ENCODE measurements at places on chromosomes 7 and 10.
A peak's percentile ranks its signal among the peaks of the same experiment; 100 is the strongest.

DNA sequence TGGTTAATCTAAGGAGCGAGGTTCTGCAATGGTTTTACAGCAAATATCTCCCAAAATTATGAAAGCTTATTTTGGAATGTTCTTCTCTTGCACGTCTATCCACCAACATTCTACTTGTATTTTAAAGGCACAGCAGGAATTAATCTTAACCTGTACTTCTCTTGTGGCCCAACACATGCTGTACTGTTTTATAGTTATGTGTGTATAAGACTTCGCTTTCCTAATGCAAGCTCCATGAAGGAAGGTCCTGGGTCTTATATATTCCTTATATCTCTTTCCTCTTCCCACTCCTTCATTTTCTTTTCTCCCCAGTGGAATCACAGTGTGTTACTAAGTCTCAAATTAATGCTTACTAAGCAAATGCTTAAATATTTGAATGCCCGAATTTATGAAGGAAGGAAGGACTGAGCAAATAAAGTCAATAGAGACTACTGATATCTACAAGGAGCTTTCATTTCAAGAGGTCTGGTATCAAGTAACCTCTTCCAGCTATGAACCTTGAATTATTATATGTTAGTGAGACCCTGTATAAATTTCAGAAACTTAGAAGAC lies 14.0 kb downstream of the TMEM26 start:
- DNase-seq = no peak

GRCh38 chr10:75103881-75104686 lies 7.4 kb upstream of the SAMD8 start:
- DNase-seq = no peak

GRCh38 chr10:108709927-108710722 lies 1213.2 kb downstream of the XPNPEP1 start:
- no peak for DNase-seq

- no peak for DNase-seq
Observed at GRCh38 chr10:23505797-23506465, 67.1 kb downstream of the OTUD1 start.

GRCh38 chr10:14684354-14684753 lies 90.3 kb downstream of the FAM107B start:
- DNase-seq = no peak

GRCh38 chr7:128113839-128114238 lies 82.6 kb upstream of the LRRC4 start:
- no peak for DNase-seq

DNA sequence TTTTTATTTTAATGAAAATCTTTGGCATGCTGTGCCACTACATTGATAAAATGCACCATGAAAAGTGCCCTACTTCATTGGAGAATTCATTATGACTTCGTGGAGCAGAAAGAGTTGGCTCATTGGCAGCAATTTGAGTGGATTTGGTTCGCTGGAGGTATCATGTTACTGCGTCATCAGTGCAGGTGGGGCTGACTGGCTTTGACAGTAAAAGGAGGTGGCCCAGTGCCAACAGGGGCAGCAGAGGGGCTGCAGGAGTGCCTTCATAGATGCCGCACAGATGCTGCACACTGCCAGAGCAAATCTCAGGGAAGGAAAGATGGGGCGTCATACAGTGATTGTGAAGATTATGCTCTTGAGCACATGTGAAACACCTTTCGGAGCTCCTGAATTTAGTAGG lies 22.2 kb downstream of the FZD1 start:
- DNase-seq = no peak

- DNase-seq = peak; percentile 88
Observed at GRCh38 chr10:31134311-31134952, 102.8 kb upstream of the ZNF438 start.

- DNase-seq = no peak
Observed at GRCh38 chr10:94239696-94240095, 123.0 kb downstream of the NOC3L start.

- DNase-seq = no peak
Observed at GRCh38 chr7:80923211-80923612, 4.4 kb upstream of the SEMA3C start.

DNA sequence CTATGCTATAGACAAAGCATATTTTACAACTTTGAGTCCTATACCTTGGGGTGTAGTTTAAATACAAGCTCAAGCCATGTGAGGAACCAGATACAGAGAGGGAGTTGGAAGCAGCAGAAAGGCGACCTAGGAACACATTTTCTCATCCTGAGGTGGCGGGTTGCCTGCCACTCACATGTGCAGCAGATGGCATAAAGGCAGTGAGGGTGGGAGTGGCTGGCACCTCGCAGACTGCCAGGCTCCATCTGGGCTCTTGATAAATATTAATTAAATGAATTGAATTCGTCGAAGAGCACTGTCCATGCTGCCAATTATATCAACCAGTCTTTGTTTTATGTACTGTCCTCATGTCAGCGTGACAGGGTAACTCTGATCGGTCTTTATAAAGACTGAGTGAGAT lies 79.0 kb upstream of the SEMA3C start:
- DNase-seq = no peak

DNA sequence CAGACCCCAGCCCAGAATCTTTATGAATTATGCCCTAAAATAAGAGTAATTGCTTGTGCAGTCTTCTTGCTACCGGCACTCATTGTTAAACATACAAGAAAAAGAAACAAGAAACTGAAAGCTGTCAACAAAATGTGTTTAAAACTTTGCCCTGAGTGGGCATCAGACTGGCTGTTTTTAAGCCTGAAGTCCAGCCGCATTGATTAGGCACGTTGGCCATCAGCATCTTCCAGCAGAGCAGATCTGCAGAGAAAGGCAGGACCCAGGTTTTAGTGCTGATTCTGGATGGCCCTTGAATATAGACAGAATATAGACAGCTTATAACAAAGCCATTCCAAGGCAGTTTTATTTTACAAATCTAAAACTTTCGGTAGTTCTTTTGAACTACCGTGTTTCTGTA lies 102.8 kb downstream of the POLL start:
- no peak for DNase-seq

DNA sequence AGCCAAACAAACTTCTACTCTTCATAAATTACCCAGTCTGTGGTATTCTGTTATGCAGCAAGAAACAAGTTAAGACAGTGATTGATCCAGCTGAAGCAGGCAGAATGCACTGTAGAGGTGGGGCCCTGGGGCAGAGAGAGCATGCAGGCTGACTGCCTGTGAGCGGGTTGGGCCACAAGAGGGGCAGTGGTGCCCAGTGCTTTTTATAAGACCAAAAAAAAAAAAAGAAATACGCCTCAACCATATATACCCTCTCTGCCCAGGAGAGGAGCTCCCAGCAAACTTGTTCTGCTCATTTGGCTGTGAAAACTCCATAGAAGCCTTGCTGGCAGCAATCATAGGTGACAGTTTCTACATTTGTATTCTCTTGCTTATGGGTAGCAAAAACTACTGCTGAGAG lies 104.7 kb downstream of the SORBS1 start:
- no peak for DNase-seq

DNA sequence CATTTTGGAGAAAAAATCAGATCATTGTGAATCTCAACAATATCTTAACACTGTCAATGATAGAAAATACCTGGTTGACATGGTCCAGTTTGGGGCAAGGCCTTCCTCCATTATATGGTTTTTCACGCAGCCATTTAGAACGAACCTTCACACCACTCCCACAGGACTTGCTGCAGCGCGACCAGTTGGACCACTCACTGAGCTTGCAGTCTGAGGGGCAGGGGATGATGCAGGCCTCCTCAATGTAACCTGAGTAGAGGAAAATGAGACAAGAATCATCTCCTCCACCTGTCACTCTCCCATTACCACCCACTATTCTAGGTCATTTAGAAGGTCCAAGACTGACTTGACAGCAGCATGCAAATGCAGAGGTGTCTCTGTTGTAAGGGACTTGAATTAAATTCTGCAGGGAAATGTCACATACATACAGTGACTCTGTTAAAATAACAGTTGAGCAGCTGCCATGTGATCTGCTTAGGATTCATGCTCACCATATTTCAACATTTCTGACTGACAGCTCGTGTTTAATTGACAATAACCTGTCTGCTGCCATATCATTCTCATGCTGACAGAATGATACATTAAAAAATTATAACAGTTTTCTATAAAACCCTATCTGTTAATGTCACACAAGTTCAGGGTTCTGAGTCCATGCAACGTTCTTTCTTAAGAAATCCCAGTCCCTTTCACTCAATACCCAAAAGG lies 403.0 kb downstream of the THSD7A start:
- no peak for DNase-seq

DNA sequence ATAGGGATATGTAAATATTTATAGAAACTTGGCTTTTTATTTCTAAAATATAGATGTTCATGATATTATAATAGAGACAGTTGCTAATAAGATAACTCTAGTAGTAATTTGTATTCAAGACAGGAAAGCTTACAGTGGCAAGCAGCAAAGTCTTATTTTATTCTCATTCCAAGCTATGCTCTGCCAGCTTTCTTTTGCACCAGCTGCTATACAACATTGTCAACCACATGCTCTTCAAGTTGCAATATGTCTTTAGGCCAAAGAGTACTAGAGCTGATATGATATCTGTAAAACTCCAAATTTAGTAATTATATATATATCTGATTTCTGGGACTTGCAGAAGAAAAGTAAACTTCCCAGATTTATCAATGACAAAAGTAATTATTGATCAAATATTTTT lies 350.1 kb downstream of the HGF start:
- DNase-seq = no peak

- DNase-seq = no peak
Observed at GRCh38 chr7:28531291-28531690, 119.0 kb downstream of the CREB5 start.

GRCh38 chr10:66222462-66223046 lies 703.3 kb upstream of the LRRTM3 start:
- no peak for DNase-seq

DNA sequence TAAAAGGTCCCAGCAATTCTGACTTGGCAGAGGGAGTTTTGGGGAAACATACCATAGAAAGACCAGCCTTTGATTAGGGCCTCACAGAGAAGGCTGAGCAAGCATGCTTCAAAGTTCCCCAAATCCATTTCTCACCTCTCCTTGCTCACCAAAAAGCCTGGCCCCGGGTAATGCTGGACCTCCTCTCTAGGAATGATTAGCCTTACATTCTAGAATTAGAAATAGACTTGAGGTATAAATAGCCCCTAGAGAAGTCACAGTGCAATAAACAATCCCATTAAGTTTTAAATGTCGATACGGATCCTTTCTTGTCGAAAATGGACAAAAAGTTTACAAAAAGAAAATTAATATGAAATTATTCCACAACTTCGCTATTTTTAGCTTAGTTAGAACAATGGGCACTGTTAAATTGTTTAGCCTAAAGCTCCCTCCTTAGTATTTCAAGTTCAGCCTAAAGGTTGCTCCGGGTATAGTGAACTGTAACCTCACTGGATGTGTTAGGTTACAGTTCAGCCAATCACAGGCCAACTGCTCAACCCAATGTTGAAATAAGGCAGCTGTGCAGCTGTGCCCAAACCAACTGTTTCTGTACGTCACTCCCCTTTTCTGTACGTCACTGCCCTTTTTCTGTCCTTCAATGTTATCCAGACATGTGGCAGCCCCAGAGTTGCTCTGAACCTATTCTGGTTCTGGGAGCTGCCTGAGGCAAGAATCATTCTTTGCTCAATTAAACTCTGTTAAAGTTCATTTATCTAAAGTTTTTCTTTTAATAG lies 7.9 kb upstream of the GSDME start:
- DNase-seq = no peak

- DNase-seq = no peak
Observed at GRCh38 chr10:77027576-77027975, 610.0 kb downstream of the KCNMA1 start.

- DNase-seq = no peak
Observed at GRCh38 chr7:137820677-137821420, 25.9 kb downstream of the DGKI start.

DNA sequence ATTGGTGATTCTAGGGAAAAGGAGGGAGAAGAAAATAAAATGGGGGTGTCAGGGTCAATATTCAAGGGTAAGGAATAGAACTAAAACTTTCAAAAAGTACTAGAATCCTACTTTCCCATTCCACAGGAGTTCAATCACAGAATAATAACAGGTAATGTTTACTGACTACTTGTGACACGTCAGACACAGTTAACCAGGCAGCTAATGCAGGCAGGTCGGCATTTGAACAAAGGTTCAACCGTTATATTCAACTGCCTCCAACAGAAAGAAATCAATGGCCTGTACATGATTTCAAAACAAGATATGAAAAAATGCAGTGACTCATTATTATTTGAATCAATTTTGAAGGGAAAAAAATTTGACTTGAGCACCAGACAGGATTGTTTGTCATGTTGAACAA lies 3.1 kb downstream of the ASB15 start:
- no peak for DNase-seq

DNA sequence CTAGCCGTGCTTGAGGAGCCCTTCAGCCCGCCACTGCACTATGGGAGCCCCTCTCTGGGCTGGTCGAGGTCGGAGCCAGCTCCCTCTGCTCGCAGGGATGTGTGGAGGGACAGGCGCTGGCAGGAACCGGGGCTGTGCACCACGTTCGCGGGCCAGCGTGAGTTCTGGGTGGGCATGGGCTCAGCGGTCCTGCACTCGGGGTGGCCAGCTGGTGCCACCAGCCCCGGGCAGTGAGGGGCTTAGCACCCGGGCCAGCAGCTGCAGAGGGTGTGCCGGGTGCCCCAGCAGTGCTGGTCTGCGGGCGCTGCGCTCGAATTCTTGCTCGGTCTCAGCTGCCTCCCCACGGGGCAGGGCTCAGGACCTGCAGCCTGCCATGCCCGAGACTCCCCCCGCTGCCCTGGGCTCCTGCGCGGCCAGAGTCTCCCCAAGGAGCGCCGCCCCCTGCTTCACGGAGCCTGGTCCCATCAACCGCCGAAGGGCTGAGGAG lies 90.8 kb upstream of the NRG3 start:
- DNase-seq = no peak

- DNase-seq = no peak
Observed at GRCh38 chr7:27303026-27303425, 60.4 kb downstream of the EVX1 start.

DNA sequence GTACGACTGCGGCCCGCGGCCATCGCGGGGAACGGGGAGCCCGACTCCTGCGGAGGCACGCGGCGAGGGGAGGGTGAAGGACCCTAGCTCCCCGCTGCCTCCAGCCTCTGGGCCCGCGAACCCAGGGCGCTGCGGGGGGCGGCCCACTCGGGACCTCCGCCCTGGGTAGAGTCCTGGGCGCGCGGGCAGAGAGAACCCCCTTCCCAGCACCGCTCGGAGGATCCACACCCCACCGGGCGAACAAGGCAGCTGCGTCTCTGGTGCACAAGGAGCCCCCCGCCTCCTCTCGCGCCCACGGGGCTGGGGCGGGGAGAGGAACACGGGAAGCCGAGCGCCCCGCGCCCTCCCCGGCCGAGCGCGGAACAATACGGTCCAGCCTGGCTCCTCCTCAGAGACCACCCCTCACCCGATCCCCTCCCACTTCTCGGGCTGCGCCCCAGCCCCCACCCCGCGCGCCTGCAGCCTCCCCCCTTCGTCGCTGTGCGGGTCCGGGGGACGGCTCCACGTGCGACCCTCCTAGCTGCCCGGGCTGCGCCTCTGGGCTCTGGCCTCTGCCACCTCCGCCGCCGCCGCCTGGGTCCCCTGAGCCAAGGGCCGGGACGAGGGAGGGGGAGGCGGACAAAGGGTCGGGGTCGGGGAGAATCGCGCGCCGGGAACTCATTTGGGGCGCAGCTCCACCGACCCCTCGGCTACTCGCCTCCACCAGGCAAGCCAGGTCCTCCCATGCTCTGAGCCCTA lies at the start of gene WDR86:
TSS of gene WDR86 (minus strand) at position 372 of the 738 bp plus-strand sequence. CDS start 449 bp downstream, outside the sequence.
- DNase-seq = no peak

All from SW480 (cell line).